ENCODE measurements at places on chromosomes 6 and 20.

DNA sequence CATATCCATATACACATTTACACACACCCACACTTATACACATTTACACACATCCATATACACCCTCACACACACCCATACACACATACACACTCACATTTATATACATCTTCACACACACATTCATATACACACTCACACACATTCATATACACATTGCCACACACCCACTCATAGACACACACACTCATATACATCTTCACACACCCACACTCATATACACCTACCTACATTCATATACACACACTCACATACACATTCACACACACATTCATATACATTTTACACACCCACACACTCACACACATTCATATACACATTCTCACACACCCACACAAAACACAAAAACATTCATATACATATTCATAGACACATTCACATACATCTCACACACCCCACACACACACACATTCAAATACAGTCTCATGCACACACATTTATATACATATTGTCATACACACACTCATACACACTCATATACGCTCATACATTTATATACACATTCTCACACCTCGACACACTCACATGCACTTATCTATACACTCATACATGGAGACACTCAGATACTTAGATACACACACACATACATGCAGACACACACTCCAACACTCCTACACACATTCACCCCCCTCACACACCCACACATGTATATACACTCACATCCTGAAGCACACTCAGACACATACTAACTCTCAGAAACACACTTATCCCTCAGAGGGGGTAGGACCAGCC is 82.1 kb downstream of the MRPL14 start:
- DNase-seq, result no peak

GRCh38 chr6:36533321-36533720 is 14.0 kb downstream of the STK38 start:
- no peak for DNase-seq

DNA sequence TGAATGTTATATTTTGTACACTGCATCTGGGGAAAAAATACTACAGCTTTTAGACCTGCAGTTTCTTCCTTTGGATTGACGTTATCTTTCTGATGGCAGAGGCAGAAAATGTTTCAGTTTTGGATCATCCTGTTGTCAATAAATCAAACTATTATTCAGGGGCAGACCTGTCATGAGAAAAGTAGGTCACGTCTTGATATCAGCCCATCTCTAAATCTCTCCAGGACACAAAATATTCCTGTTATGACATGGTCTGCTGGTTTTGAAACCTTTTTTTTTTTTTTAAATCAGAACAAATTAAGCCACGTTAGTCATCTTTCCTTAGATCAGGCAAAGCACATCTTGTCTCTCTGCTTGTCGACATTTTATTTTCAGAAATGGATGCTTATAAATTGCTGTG is 24.0 kb downstream of the IL20RA start:
- no peak for DNase-seq

DNA sequence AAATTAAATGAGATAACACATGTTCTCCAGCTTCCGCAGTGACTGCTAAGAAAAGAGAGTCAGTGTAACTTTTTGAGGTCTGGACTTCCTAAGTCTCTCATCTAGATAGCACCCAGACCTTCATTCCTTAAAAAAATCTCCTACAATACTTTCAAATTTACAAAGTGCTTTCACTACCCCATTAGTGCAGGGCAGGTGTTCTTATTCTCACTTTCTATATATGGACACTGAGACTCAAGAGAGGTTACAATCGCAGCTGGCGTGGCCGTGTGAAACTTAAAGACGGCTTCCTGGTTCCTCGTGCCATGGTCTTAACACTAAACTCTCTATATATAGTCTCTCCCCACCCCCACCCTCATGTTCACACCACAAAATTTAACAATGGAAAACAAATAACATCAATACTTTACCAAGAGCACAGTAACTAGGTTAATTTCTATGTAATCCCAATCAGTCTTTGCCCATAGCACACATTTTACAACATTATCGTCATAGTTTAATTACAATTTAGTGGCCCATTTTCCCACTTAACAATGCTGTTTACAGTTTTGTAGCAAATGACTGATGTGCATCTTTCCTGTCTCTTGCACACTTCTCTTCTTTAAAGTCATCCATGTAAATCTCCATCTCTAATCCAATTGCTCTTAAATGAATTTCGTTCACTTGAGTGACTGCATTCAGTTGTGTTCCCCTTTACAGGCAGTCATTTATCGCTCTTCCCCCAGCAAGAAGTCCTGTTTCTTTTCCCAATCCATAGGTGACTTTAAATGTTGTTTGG is 78.8 kb upstream of the ARID1B start:
- no peak for DNase-seq

DNA sequence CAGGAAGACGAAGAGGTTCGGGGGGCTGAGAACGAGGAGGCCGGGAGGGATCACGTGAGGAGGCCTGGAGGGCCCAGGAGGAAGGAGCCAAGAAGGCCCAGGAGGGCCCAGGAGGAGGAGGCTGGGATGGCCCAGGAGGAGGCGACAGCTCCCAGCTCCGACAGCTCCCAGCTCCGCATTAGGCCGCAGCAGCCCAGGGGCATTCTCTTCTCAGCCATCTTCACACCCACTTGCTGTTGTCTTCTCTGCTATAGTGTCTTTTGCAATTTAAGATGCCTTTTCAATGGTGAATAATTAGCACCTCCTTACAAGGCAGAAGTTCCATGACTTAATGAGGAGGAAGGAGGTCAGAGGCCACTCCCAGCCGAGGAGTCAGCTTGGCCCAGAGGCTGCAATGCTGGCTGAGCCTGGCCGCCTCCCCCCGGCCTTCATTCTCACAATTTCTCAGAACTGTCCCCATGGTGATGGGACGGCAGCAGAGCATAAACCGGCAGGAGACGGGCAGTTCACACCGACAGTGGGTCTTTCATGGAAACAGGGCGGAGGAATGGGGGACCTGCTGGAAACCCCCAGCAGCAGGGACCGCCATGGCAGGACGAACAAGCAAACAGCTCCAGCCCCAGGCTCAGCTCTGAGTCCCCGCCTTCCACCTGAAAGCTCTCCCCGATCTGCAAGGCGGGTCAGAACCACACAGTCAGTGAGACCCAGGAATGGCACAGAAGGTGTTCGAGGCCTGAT is 45.1 kb downstream of the WDR27 start:
- no peak for DNase-seq

GRCh38 chr20:37254114-37254878 is 7.3 kb downstream of the GHRH start:
- DNase-seq, result no peak

DNA sequence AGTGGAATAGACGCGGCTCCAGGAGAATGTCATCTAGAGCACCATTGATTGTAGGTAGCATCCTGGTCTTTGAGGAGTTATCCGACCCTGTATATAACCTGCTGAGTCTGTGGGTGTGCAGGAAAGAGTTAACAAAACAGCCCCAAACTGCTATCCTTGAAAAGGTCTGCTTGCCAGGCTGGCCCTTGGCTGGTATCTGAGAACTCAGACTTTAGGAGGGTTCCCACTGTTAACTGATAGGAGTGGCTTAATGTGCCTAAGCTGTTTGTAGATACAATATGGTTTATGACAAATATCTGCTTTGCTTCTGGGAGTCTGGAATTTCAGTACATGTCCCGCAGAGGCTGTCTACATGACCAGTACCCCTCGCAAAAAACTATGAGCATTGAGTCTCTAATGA is 27.6 kb upstream of the MCUR1 start:
- no peak for DNase-seq

GRCh38 chr6:89120371-89120770 is 2.5 kb upstream of the SRSF12 start:
- DNase-seq, result no peak

GRCh38 chr6:149922642-149923326 is at the start of gene RAET1G:
TSS of gene RAET1G (minus strand) at chr6:149923121. CDS start at chr6:149923010, 111 bp downstream.
- DNase-seq, result peak; percentile 68

- DNase-seq, result no peak
Measured at GRCh38 chr6:139248911-139249310, 42.9 kb downstream of the TXLNB start.

Measured in amniotic stem cell (primary cell).